Left lobe of liver (tissue), 2 donors: ENCODE measurements at places on chromosomes 5 and 9.

DNA sequence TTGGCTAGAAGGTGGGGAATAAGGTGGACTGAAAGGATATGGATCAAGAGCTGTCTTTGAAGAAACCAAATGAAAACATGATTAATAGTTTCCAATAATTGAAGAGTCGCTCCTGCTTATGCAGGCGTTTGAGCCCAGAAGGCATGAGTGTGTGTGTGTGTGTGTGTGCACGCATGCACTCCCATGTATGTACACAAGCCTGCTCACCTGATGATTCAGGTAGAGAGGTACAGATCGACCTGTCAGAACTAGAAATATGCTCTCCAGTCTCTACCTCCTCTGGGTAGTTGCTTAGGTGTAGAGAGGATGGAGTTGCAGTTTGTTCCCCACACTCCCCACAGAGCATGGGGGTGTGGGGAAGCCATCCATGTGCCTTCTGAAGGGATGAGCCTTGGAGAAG, 1.1 kb upstream of the FGF1 start:
- no peak for DNase-seq

- DNase-seq = no peak
Measured at GRCh38 chr5:170293273-170293672, 4.3 kb downstream of the LCP2 start.

- no peak for DNase-seq
Measured at GRCh38 chr5:73450672-73451223, 2.2 kb upstream of the FOXD1 start.

DNA sequence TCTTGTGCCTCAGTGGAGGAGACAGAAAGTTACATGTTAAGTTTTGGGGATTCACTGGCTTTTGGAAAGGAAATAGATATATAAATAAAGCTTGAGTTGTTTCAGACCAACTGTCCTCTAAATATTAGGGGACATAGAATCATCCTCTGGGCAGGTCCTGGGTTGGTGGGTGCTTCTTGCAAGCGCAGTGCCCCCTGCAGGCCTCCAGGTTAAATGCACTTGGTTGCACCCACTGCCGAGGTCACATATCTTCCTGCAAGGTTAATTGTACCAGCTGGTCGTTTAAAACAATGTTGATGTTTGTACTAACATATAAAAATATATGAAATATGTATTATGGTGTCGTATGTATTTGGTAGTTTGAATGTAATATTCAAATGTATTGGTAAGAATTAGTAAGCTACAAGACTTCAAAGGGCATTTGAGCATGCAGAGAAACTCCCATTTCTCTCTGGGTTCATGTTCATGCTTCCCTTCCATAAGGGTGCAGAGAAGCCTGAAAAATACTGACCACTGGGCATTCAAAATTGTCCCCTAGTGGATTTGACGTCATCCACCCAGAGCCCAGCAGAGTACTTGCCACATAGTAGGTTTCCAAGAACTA, 87.0 kb downstream of the ZNF618 start:
- DNase-seq = no peak

GRCh38 chr9:94971378-94972131, 245.1 kb downstream of the AOPEP start:
- DNase-seq = peak; percentile 91

- DNase-seq = no peak
Measured at GRCh38 chr9:36151316-36152210, 15.0 kb downstream of the GLIPR2 start.

- DNase-seq = no peak
Measured at GRCh38 chr5:112263469-112263868, 155.6 kb downstream of the EPB41L4A start.

GRCh38 chr5:159316519-159317383, 13.5 kb downstream of the IL12B start:
- no peak for DNase-seq

GRCh38 chr9:95009459-95009858, 283.0 kb downstream of the AOPEP start:
- DNase-seq = no peak

- DNase-seq = no peak
Measured at GRCh38 chr5:170131235-170131634, 25.5 kb downstream of the FOXI1 start.

DNA sequence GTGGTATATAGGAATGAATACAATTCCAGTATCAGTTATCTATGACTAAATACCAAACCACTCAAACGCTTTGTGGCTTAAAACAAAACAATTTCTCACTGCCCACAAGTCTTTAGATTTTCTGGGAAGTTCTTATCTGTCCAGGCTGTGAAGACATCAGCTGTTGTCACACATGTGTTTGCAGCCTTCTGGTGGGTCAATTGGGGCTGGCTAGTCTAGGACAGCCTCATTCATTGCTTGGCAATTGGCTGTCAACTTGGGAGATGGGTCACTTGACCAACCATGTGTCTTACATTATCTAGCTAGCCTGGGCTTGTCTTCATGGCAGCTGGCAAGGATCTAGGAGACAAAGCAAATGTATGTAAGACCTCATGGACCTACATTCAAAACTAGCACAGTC, 53.8 kb upstream of the PAPPA start:
- DNase-seq = no peak

GRCh38 chr9:89107406-89107805, 71.2 kb downstream of the SHC3 start:
- no peak for DNase-seq

DNA sequence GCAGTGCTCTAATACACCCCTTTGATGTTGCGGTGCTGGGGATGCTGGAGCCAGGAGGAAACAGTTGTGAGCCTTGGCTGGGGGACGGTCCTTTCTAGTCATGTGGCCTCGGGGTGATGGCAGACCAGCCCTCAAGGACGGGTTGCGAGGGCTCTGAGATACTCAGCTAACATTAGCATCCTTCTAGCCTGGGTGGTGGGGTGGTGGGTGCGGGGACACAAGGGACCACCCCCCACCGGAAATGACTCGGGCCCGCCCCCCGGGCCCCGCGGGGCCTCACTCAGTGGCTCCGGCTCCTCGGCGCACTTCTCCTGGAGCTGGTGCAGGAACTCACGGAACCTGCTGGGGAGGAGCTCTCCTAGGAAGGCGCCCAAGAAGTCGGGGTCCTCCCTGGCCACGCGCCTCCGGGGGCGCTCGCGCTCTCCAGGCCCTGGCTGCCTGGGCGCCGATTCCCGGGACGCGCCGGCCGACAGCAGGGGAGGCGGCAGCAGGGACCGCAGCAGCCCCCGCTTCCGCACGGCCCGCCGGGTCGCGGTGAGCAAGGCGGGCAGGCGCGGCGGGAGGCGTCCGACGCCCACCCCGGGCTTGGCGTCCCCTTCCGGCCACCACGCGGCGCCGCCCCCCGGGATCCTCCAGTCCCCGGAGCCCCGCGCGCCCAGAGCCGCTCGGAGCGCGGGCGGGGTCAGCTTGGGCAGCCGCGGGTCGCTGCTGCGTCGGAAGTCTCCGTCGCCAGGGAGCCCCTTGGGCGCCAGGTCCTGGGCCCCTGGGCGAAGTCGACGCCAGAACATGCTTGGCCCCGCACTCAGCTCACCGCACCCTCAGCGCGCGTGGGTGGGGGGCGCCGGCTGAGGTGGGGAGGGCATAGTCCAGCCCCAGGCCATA, 873 bp downstream of the C9orf50 start:
- DNase-seq = no peak

- DNase-seq = peak; percentile 43
Measured at GRCh38 chr5:1511651-1512540, 11.9 kb downstream of the LPCAT1 start.
